ENCODE measurements at places on chromosomes 1 and 21. TPM values are rescaled to one million over a fixed set of nuclear protein-coding genes. Genes with fewer than 3 reads are reported as not detected.

GRCh38 chr1:220426989-220427388 lies 100.9 kb upstream of the MARK1 start:
- H3K4me1 ChIP-seq = no peaks in the 10 kb centered on the region
- DNase-seq = no peak
- H3K27me3 ChIP-seq = no peaks in the 10 kb centered on the region
- no peaks in the 10 kb centered on the region for H3K36me3 ChIP-seq
- no peak overlapping the region for H3K27ac ChIP-seq

S100A11 gene
- 10.3 TPM for total RNA-seq

DNA sequence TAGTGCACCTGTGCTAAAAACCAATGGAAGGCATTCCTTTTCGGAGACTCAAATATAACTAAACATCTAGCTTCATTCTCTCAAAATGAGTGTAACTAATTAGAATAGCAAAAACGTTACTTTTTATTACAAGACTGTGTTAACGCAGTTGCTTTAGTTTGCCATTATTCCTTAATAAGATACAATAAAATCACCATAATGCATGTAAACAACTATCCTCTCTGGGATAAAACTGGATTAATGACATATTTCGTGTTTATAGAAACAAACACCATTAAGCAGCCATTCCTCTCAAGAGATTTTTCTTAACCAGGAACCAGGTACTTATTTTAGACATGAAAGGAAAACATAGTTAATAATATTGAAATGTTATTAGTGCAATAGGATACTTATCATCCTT lies 512.8 kb upstream of the B3GALT2 start:
- no peaks in the 10 kb centered on the region for H3K27me3 ChIP-seq
- no peak overlapping the region for H3K27ac ChIP-seq
- no peaks in the 10 kb centered on the region for H3K4me1 ChIP-seq
- H3K36me3 ChIP-seq = no peaks in the 10 kb centered on the region

DNA sequence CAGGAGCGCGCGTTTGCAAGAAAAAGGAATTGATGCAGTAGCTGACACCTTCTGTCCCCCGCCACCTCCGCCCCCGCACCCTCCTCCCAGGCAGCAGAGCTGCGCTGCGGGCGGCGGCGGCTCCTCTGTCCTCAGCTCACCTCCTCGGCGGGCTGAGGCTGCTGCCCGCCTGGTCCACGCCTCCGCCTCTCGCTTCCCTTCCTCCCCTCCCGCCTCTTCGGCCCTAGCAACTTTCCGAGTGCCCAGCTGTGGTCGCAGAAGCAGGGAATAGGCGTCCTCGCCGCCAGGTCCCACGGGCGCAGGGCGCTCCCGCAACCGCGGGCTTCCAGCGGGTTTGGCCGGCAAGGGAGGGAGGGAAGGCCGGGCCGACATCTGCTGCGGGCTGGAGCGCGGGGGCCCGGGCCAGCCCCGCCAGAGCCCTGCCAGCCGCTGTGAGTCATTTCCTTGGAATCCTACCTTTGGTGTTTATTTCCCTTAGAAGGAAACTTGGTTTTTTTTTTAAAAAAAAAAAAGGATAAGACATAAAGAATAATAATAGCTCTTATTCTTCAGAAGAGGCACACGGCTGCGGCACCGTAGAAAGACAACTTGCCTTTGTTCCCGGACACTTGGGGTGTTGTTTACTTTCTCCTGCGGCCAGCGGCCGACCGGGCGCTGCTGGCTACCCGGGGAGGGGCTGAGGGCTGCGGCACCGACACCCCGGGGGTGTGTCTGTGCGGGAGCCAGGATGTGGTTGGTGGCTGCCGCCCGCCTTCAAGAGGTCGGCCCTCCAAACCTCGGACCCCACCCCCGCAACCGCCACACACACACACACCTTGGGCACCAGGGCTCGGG lies 1.1 kb downstream of the SERTAD4 start:
- no peaks in the 10 kb centered on the region for H3K36me3 ChIP-seq
- no peak for DNase-seq
- H3K4me1 ChIP-seq = peaks cover 10% of the 10 kb centered on the region
- H3K4me3 ChIP-seq = peak overlapping the region; percentile 15
- no peak overlapping the region for H3K27ac ChIP-seq

OR2L13 gene
- total RNA-seq = not detected

OR10J1 gene
- not detected for total RNA-seq

AK4 gene
- total RNA-seq = 60.2 TPM

LCE1F gene
- total RNA-seq = not detected

DNA sequence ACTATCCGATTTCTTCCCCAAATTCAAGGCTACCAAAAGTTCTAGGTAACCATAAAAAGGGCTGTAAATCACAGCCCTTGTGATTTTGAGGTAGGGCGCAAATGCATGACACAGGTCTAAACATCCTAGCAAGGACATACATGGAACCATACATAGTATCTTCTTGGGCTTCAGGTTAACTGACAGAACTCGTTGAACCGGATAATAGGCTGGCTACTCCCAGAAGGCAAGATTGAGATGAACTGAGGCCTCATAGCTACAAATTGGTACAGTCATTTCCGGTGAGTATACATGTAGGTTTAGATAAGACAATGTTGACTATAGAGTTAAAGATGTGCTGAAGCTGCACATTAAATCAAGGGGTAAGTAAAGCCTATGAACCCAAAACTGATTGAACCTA lies 27.3 kb upstream of the TP53BP2 start:
- no peaks in the 10 kb centered on the region for H3K4me1 ChIP-seq
- no peak overlapping the region for H3K4me3 ChIP-seq
- no peaks in the 10 kb centered on the region for H3K36me3 ChIP-seq
- H3K27ac ChIP-seq = no peak overlapping the region

S100A1 gene
- total RNA-seq = 0.33 TPM

DNA sequence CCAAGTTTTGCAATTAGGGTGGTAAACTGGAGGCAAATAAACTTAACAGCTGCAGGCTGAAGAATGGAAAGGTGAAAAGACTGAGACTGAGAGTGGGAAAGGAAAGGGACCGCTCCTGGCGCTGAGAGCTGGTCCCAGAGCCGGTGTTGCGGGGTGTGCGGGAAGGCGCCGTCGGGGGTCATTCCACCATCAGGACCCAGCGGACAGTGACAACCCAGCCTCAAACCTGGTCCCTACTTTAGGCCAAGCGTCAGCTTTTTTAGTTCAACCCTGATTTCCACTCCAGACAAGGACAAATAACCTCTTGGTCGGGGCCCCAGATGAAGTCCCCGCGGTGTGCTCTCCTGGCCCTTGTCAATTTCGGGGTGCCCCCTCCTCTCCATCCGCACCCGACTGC lies 145.8 kb upstream of the ETS2 start:
- H3K4me3 ChIP-seq = no peak overlapping the region
- no peaks in the 10 kb centered on the region for H3K36me3 ChIP-seq
- H3K27ac ChIP-seq = no peak overlapping the region
- H3K27me3 ChIP-seq = peaks cover 13% of the 10 kb centered on the region
- H3K4me1 ChIP-seq = peaks cover 12% of the 10 kb centered on the region

DNA sequence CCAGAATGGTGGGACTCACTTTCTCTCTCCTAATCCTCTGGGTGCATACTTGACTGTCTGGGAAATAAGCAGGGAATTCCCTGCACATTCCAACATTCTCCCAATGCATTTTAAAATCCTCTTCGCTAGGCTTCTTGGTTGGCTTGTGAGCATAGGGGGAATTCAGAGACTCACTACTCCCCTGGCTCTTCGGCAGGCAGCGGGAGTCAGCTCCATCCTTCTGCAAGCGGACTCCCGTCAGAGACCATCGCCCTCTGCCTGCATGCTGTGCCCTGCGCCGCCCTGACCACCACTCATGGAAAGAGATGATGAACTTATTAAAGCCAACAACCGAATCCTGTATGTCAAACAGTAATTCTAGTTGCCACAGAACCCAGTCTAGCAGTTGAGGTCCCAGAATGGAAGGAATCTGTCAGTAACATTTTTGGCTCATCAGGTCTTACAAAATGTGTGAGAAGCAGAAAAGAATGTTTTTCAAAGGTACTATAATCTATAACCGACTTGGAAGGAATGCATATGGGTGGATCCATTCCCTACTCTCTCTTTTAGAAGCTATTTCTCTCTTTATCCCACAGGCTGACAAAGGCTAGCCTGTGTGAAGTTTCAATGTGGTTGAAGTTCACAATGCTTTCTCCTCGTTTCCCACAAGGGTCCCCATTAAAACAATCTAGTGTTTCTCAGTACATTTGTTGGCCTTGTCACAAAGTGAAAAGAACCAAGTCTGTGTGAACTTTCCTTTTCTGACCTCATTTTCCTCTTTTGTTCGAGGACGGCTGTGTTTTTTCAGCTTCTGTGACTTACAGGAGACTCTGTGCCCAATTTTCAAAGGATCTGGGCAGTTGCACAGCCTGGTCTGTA lies 119.1 kb upstream of the ADAR start:
- DNase-seq = no peak
- H3K4me3 ChIP-seq = no peak overlapping the region
- H3K36me3 ChIP-seq = no peaks in the 10 kb centered on the region
- H3K27me3 ChIP-seq = no peaks in the 10 kb centered on the region

TRNP1 gene
- 10.0 TPM for total RNA-seq

- DNase-seq = no peak
- no peaks in the 10 kb centered on the region for H3K4me1 ChIP-seq
Measured at GRCh38 chr1:6006882-6007281, 14.7 kb upstream of the NPHP4 start.

DNA sequence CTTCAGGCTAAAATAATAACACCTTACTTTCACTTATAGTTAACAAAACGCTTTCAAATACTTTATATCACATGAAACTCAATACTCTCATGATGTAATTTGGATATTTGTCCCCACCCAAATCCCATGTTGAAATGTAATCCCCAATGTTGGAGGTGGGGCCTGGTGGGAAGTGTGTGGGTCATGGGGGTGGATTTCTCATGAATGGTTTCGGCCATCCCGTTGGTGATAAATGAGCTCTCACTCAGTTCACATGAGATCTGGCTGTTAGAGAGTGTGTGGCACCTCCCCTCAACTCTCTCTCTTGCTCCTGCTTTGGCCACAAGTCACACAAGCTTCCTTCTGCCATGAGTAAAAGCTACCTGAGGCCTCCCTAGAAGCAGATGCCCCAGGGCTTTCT lies 22.5 kb upstream of the PTGFRN start:
- H3K4me1 ChIP-seq = no peaks in the 10 kb centered on the region
- H3K27me3 ChIP-seq = no peaks in the 10 kb centered on the region
- H3K36me3 ChIP-seq = no peaks in the 10 kb centered on the region
- H3K4me3 ChIP-seq = no peak overlapping the region

DNA sequence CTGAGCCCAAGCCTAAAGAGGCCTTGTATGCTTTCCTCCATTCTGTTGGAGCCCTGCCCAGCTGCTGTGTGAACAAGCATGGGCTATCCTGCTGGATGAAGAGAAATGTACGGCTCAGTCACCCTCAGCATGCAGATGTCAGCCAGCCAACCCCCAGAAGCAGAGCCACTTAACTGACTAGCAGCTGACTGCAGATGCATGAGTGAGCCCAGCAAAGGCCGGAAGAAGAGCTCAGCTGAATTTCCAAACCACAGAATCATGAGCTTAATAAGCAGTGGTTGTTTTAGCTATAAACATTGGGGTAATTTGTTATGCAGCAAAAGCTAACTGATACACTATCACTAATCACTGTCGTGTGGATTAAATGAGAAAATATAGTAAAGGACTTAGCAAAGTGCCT lies 39.0 kb downstream of the FOXO6 start:
- no peak overlapping the region for H3K27ac ChIP-seq
- no peak overlapping the region for H3K4me3 ChIP-seq
- H3K4me1 ChIP-seq = no peaks in the 10 kb centered on the region
- H3K36me3 ChIP-seq = no peaks in the 10 kb centered on the region
- no peaks in the 10 kb centered on the region for H3K27me3 ChIP-seq
- DNase-seq = no peak

GRCh38 chr1:210558302-210558701 lies 229.6 kb downstream of the HHAT start:
- no peaks in the 10 kb centered on the region for H3K36me3 ChIP-seq
- no peak overlapping the region for H3K4me3 ChIP-seq
- DNase-seq = peak; percentile 58
- H3K4me1 ChIP-seq = no peaks in the 10 kb centered on the region
- no peaks in the 10 kb centered on the region for H3K27me3 ChIP-seq

DNA sequence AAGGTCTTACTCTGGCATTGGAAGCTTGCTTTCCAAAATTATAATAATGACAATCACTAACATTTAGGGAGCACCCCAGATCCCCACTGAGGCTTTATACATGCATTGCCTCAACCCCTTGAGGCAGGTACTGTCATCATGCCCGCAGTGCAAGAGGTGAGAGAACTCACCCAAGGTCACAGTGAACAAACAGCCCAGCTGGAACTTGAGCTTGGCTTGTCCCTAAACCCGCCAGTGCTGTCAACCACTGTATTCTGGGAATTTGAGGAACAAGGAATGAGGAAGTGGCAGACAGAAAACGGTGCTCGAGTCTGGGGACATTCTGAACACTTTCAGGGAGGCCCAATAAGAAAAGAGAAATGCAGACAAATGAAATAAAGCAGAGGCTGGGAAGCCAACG lies 34.6 kb upstream of the TLR5 start:
- H3K4me1 ChIP-seq = peaks cover 43% of the 10 kb centered on the region
- H3K27ac ChIP-seq = peak overlapping the region; percentile 58

All from liver (tissue), 10 donors.